ENCODE measurements at places on chromosomes 13 and 19. TPM values are rescaled to one million over a fixed set of nuclear protein-coding genes. Genes with fewer than 3 reads are reported as not detected.

FCGBP gene
- total RNA-seq: 2.8 TPM

PRSS57 gene
- not detected for total RNA-seq

KISS1R gene
- 2.9 TPM for total RNA-seq

SYT5 gene
- total RNA-seq: 2.5 TPM

CD37 gene
- 1.6 TPM for total RNA-seq

HAUS8 gene
- total RNA-seq: 29.9 TPM

IGSF23 gene
- not detected for total RNA-seq

ZFP36 gene
- 17.3 TPM for total RNA-seq

ATXN8OS gene
- total RNA-seq: not detected

DNA sequence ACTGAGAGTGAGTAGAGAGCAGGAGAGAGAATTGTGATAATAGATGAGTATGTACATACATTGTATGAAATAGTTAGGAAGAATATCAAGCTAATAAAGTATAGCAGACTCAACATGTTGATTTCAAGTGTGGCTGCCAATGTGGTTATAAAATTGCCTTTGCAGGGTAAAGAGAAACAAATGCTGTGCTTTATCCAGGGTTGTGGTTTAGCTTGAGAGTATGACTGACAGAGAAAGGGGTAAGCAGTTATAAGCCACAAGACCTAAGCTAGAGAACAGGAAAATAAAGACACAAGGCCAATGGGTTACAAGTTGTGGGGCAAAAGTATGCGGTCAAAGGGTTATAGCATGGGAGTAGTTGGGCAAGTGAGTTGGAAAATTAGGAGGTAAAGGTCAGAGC lies 1217.5 kb downstream of the DIAPH3 start:
- DNase-seq: no peak

GRCh38 chr13:110294146-110294545 lies 12.8 kb downstream of the COL4A1 start:
- DNase-seq: no peak

- DNase-seq: no peak
Measured at GRCh38 chr13:73521290-73521624, 462.5 kb downstream of the KLF5 start.

- DNase-seq: no peak
Measured at GRCh38 chr13:73972545-73972944, 161.7 kb downstream of the KLF12 start.

- DNase-seq: no peak
Measured at GRCh38 chr19:31261019-31261602, 88.1 kb downstream of the TSHZ3 start.

GRCh38 chr19:1861599-1862031 lies 1.8 kb downstream of the KLF16 start:
- DNase-seq: no peak

DNA sequence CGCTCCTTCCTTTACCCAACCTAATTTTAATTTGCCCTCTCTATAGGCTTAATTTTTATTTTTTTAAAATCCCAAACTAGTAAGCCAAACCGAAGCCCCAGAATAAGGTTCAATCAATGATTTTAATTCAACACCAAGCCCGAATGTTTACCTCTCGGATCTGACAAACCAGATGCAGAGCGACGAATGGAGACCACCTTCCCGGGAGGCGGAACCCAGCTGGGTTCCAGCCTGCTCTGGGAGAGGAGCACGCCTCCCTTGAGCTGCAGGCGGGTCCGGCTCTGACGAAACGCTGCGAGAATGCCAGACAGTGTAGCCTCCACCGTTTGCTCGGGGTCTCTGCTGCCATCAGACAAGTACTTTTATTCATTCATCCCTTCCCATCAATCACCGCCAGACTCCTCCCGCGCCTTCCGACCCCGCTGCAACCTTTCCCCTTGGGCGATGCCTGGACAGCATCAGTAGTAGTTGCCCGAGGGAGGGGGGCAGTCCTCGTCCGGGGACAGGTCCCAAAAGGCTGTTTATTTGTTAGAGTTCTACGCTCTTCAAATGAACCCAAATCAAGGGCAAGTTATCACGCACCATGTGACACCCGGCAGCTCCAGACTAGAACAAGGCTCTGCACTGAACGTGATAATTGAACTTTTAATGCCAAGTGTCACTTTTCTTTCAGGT lies 752 bp upstream of the EDNRB start:
- peak; percentile 61 for DNase-seq

DNA sequence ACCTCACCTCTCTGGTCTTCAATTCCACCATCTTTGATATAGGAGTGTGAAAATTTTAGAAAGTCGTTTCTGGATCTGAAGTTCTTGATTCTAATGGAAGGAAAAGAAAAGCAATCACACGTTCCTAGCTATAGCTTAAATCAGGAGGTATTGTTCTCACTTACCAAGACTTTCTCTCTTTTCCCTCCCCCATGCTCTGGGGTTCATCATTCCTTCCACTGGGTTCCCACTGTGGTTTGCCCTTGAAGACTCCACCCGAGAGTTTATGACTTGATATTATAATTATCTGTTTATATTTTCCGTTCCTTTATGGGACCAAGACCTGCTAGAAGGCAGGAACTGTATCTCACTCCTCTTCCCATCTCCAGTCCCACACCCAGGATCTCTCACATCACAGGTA lies 76.6 kb downstream of the AKAP11 start:
- DNase-seq: no peak

DNA sequence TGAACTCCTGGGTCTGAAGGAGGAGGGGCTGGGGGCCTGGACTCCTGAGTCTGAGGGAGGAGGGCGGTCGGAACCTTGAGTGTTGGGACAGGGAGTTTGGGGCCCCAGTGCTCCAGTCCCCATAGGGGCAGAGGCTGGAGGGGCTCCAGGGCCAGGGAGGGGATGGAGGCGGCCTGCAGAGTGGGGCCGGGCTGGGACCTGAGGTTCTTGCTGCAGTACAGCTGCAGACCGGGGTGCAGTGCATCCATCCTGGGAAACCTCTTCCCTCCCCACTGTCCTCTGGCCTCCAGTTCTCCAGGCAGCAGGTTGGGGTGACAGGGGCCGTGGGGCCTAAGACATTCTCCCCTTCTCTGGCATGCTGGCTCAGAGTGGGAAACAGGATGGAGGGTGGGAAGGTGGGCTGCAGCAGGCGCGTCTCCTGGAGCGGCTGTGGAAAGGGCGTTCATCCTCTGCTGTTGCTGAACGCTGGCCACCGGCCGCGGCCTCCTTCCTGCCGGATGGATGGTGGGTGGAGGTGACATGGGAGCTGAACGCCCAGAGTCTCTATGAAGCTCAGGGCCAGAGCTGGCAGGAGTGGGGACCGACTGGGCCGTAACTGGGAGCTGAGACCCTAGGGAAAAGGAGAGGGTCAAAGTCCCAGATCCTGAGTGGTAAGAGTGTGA lies 1.6 kb downstream of the BRSK1 start:
- DNase-seq: no peak

DNA sequence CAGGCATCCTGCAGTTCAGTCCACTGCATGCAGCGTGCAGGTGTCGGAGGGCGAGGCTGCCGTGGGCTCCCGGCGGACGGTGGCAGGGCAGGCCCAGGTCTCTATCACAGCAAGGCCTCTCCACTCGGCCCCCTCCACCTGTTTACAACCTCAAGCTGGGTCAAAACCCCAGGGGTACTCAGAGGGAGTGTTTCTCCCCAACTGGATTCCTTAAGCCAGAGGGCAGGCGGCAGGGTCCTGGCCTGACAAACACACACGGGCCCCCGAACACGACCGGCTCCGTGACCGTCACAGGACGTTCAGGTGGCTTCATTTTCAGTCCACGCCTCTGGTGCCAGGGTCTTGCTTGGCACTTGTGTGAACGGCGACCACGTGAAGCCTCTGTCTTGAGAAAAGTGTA lies 23.5 kb downstream of the RASA3 start:
- peak; percentile 5 for DNase-seq

GRCh38 chr13:96700657-96701056 lies 293.6 kb downstream of the OXGR1 start:
- DNase-seq: no peak

- no peak for DNase-seq
Measured at GRCh38 chr19:33751436-33751770, 45.3 kb upstream of the KCTD15 start.

- no peak for DNase-seq
Measured at GRCh38 chr19:28309070-28309469, 903.9 kb downstream of the UQCRFS1 start.

DNA sequence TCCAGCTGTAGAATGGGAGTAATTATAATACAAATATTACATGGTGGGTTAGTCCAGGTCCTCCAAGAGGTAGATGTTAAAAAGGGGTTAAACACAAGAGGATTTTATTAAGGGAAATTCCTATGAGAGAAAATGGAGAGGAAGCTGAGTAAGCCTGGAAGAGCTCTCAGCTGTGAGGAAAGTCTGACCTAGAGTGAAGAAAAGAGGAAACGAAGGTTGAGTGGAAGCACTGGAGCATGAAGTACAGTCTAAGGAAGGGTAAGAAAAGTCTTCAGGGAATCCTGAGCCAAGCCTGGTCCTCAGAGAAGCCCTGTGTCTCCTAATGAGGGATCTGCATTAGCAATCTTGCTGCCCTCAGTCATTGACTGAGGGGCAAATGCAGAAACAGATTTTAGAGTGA lies 506.2 kb downstream of the GPC5 start:
- DNase-seq: no peak

DNA sequence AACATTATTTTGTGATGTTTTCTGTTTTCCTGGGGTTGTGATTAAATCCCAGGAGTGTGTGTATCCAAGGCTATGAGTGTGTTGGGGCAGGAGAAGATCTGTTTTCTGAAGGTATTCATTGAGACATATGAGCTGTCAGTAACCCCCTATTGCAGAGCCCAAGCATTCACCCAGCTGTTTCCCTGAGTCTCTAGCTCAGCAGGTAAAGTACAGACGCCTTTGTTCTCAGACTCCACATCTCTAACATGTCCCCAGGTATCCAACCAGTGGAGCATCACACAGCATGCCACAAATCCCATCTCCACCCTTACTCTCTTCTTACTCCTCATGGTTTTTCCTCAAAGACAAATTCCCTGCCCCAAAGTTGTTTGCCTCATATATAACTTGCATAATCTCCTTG lies 213.6 kb downstream of the PCDH20 start:
- peak; percentile 18 for DNase-seq

DNA sequence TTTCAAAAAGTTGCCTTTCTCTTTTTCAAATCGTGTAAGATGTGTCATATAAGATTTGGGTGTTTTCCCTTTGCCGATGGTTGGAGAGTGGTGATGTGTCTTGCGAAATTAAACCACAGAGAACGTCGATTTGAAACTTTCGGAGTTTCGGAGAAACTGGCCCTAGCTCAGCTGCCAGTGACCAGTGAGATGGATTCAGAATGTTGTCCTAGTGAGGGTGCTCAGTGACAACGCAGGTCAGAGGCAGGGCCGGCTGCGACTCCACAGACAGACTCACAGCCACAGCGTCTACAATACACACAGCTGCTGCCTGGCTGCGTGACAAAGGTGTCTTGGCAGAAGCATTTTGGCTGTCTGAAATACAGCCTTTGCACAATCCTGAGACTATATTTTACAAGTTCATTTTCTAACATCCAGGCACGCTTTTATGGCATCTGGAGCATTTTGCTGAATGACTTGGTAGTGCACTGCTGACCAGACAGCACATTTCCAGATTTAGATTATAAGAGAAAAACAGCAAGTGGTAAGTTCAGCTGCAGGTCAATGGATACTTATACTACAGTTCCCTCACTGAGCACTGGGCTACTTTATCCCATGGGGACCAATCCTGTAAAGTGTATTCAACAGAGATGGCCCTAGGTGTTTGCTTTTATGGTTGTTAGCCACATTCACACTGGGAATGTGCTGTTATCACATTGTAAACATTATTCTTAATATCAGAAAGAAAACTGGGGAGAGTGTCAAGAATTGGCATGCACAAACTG lies 207.5 kb downstream of the KCNRG start:
- peak; percentile 14 for DNase-seq

DNA sequence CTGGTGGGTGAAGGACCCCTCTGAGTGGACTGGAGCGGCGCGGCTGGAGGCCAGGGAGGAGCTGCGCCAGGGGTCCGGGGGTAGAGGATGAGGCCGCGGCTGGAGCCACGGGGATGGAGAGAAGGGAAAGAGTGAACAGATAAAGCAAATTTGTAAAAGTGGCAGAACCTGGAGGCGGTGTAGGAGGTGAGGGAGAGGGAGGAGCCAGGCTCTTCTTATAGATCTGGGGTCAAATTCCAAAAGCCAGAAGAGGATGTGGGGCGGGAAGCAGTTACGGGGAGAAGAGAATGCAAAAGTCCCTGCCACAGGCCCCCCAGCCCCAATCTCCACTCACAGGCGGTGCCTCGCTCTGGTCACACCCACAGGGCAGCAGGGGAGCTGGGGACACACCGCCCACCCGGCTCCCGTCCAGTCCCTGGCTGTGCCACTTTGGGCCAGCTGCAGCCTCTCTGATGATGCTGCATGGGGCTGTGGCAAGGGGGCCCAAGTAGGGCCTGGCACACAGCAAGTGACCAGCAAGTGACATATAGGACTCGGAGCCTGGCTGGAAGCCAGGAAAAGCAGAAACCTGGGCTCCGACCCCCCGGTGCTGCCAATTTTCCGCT lies 11.1 kb downstream of the LRRC4B start:
- no peak for DNase-seq

GRCh38 chr13:47553329-47553977 lies 447.6 kb downstream of the SUCLA2 start:
- DNase-seq: no peak

DNA sequence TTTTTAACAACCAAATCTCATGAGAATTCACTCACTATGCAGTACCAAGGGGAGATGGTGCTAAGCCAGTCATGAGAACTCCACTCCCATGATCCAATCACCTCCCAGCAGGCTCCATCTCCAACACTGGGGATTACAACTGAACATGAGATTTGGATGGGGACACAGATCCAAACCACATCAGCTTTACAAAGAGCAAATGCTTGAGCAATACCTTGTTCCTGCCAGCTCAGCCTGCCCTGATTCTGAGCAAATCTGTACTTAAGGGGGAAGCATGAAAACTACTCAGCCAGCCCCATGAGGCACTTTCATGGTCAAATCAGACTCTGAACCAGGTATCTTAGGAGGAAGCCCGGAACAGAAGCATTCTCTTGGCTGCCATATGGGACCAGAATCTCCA lies 259.9 kb downstream of the TBC1D4 start:
- no peak for DNase-seq

DNA sequence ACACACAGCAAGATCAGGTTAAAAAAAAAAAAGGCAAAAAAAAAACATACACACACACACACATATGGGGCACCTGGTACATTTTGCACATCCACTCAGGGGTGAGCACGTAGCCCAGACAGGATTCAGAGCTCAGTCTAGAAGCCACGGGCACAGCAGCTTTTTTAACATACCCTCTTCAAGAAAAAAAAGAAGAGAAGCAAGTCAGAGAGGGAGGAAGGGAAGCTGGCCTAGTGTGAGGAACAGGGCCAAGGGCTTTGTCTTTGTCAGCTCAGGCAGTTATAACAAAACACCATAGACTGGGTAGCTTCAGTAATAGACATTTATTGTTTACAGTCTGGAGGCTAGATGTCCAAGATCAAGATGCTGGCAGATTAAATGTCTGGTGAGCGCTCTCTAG lies 2.3 kb upstream of the TPM4 start:
- no peak for DNase-seq

DNA sequence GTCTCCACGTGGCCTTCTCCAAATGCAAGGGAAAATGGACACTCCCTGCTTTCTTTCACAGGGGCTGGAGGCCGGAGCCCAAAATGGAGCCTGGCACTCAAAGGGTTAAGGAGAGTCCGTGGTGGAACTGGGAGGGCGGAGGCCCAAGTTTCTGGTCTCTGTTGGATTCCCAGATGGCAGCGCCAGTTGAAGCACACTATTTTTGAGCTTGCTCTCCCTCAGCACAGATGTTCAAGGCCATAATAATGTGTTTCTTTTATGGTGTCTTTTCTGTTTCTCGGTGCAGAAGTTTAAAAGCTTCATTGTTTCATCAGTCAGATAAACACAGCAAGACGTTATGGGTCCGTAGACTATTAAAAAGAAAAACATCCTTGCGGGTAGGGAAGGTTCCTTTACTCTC lies 67.6 kb downstream of the TNFRSF19 start:
- DNase-seq: peak; percentile 24

- DNase-seq: peak; percentile 88
Measured at GRCh38 chr19:7652061-7652641, 15.2 kb downstream of the STXBP2 start.
